ENCODE measurements at places on chromosomes 2 and 18. TPM values are rescaled to one million over a fixed set of nuclear protein-coding genes. Genes with fewer than 3 reads are reported as not detected.

Gene TMEM214
- 44.5 TPM for total RNA-seq

Gene DCDC2C
- total RNA-seq: not detected

Gene FMNL2
- 9.8 TPM for total RNA-seq

Gene OBSL1
- total RNA-seq: 330 TPM

Gene CNGA3
- 1.1 TPM for total RNA-seq

Gene CPO
- not detected for total RNA-seq

Gene IL37
- not detected for total RNA-seq

Gene SLC5A7
- 0.17 TPM for total RNA-seq

Gene DPYSL5
- not detected for total RNA-seq

GRCh38 chr2:98569197-98569793 is 39.0 kb downstream of the COA5 start:
- no peak overlapping the region for H3K27ac ChIP-seq
- no peaks in the 10 kb centered on the region for H3K27me3 ChIP-seq
- DNase-seq: no peak
- H3K36me3 ChIP-seq: peaks cover 8% of the 10 kb centered on the region
- H3K4me1 ChIP-seq: no peaks in the 10 kb centered on the region

- H3K4me3 ChIP-seq: no peak overlapping the region
- no peaks in the 10 kb centered on the region for H3K4me1 ChIP-seq
- H3K27me3 ChIP-seq: peaks cover 42% of the 10 kb centered on the region
- no peak for DNase-seq
Measured at GRCh38 chr2:236180831-236181453, 12.8 kb upstream of the GBX2 start.

DNA sequence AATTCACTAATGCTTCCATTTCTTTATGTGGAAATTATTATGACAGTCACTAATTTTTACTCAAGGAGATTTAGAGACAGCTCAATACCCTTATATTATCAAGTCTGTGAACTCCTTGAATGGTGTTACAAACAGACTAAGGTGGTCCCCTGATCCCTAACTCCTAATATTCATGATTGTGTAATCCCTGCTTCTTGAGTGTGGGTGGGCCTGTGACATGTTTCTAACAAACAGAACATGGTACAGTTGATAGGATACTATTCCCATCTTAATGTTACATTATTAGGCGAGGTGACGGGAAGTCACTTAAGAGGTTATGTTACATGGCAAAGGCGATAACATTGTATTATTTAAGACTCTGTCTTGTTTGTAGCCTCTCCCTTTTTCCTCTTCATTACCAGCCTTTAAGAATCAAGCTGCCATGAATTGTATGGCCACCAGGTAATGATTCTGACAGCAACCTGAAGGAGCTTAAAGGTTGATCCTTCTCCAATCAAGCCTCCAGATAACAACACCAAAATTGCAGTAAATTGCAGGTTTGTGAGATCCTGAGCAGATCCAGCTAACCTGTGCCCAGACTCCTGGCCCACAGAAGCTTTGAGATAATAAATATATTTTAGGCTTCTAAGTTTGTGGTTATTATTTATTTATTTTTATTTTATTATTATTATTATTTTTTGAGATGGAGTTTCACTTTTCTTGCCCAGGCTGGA is 32.1 kb downstream of the CYTIP start:
- no peak for DNase-seq
- no peak overlapping the region for H3K27ac ChIP-seq
- H3K36me3 ChIP-seq: no peaks in the 10 kb centered on the region
- no peak overlapping the region for H3K4me3 ChIP-seq

DNA sequence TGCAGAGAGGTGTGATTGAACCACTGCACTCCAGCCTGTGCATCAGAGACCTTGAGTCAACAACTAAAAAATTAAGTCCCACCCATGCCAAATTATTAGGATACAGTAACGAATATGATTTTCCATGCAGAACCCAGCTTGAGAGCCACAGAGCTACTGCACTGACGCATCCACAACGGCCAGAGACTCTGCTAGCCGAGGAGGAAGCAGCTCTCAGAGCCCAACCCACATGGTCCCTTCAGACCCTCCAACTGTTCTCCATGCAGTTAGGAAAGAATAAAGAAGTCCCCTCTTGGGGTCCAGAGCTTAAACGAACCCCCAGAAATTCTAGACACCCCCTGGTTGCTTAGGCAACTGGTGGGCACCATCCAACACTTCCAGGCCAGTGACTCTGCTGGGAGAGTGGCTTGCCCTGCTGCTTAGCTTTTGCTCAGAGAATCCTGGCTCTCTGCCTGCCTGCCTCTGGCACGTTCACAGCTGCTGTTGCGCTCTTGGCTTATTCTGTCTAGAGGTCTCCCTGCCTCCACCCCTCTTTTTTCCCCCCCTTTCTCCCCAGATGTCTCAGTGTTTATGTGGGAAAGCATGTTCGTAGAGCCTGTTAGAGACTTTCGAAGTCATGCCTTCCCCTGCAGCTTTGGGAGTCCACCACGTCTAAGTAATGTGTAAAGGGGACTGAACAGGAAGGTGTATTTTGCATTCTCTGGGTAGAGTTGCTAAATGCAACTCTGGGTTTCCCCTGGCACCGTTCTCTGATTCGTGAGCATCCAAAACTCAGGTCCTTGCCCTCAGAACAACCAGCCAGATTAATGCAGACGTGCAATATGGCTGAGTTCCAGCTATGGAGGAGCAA is 26.0 kb upstream of the SP3 start:
- H3K4me3 ChIP-seq: no peak overlapping the region
- H3K27ac ChIP-seq: peak overlapping the region; percentile 48
- DNase-seq: peak; percentile 56
- no peaks in the 10 kb centered on the region for H3K27me3 ChIP-seq
- peaks cover 3% of the 10 kb centered on the region for H3K4me1 ChIP-seq

DNA sequence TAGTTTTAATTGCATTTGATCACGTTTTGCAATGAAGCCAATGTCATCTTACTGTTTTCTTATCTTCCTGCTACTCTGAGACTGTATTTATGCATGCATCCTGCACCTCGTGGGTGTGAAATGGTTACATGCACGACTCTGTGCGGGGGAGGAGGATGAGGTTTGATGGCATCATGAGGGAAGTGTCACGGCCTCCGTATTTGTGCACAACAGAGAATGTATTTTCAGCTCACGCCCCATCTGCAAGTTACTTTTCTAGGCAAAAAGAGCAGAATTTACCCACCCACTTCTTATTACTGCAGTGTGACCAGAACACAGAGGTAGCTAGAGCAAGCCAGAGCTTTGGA is 145.1 kb downstream of the TDRD15 start:
- no peak overlapping the region for H3K4me3 ChIP-seq
- H3K27me3 ChIP-seq: no peaks in the 10 kb centered on the region
- DNase-seq: no peak
- H3K27ac ChIP-seq: no peak overlapping the region
- H3K36me3 ChIP-seq: no peaks in the 10 kb centered on the region
- H3K4me1 ChIP-seq: no peaks in the 10 kb centered on the region

DNA sequence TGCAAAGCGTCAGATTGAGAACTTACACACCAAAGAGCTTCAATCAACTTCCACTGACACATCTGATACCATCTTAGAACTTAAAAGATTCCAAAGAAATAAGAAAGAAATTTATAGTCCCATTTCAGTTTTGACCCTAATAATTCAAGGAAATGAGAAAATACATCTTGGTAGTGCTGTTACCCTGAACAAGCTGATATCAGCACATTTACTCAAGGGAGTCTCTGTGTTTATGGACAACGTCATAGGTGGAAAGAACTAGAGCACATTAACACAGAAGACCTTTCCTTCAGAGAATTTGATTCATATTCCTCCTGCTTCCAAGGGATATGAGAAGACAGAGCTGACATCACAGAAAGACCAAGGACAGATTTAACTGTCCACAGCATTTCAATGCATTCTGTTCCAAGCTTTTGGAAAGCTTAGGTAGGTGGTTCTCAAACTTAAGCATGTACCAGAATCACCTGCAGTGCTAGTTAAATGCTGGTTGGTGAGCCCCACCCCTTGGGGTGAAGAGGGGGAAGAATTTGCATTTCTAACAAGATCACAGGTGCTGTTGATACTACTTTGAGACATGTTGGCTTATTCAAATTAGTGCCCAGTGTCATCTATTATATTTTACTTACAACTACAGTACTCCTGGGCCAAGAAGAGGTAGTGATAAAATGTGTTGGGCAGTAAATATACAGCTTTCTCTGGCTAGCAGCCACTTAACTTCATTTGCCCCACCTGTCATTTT is 59.8 kb downstream of the LDAH start:
- no peak overlapping the region for H3K27ac ChIP-seq
- H3K4me1 ChIP-seq: no peaks in the 10 kb centered on the region
- DNase-seq: no peak
- no peak overlapping the region for H3K4me3 ChIP-seq
- H3K27me3 ChIP-seq: no peaks in the 10 kb centered on the region
- no peaks in the 10 kb centered on the region for H3K36me3 ChIP-seq

DNA sequence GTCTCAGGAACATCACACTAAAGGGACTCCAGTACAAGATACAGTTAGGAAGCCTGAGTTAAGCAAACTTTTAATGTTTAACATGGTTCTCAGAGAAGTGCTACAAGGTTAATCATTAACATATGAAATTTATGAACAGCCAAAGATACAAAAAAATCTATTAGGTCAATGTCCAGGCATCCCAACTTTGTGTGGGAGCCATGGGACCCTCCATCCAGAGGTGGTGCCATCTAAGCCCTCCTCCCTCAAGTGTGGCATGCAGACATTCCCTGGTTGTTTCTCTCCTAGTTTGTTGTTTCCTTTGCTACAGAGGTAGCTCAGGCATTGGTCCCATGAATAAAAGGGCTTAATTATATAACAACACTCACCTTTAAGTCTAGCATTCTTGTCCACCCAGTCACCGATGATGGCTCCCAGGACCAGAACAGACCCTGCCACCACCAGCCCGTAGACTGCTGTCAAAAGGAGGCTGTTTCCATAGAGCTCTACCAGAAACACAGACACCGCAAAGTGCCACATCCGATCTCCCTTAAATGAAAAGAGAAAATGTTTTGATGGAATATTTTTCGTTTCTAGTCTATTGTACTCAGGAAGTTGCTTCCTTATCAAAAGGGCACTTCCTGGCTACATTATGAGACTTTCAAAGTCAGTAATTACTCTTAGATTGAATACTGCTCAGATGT is 5.7 kb downstream of the SLC40A1 start:
- H3K4me1 ChIP-seq: no peaks in the 10 kb centered on the region
- no peak overlapping the region for H3K4me3 ChIP-seq
- DNase-seq: no peak
- no peaks in the 10 kb centered on the region for H3K27me3 ChIP-seq

GRCh38 chr18:35519148-35519899 is 21.6 kb upstream of the INO80C start:
- H3K4me3 ChIP-seq: no peak overlapping the region
- no peaks in the 10 kb centered on the region for H3K36me3 ChIP-seq
- DNase-seq: no peak

DNA sequence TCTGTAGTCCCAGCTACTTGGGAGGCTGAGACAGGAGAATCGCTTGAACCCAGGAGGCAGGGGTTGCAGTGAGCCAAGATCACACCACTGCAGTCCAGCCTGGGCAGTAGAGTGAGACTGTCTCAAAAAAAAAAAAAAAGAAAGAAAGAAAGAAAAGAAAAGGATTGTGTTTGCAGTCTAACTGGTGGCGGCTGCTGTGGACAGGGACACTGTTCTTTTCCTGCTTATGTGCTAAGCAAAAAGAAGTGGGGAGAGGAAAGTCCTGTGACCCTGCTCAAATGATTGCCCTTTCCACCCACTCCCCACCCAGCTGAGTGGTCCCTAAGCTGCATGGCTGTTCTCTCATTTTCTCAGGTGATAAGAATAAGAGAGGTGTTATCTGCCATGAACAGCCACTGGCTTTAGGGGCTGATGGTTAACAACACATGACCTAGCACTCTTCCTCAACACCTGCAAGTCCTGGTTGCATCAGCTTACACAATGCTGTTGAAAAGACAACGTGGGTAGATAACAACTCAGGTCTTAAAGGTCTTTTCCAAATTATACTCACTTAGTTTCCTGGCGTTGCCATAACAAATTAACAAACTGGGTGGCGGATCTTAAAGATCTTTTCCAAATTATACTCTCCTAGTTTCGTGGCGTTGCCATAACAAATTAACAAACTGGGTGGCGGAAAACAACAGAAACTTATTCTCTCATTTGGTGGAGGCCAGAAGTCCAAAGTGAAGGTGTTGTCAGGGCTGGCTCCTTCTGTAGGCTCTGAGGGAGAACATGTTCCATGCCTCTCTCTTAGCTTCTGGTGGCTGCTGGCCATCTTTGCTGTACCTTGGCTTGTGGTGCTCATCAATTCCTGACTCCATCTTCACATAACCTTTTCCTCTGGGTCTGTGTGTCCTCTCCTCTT is 90.3 kb upstream of the RTN4 start:
- H3K27me3 ChIP-seq: no peaks in the 10 kb centered on the region
- DNase-seq: no peak
- no peaks in the 10 kb centered on the region for H3K4me1 ChIP-seq
- no peak overlapping the region for H3K4me3 ChIP-seq

DNA sequence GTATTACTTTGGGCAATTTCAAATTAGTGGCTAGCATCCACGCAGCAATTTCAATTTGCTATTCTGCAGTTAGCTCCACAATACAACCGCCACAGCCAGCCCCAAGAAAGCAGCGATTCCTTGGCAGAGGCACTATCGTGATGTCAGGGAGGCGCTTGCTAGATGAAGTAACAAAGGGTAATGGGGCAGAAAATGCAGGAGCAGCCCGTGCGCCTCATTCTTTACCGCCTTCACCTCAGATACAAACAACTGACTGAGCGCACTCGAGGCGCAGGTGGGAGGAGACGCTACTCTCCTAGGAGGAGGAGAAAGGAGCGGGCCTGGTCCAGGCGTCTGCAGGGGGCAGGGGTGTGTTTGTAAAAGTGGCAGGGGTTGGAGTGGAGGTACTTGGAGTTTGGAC is 76.9 kb upstream of the ASB18 start:
- H3K36me3 ChIP-seq: no peaks in the 10 kb centered on the region
- H3K27me3 ChIP-seq: no peaks in the 10 kb centered on the region
- no peaks in the 10 kb centered on the region for H3K4me1 ChIP-seq
- no peak overlapping the region for H3K27ac ChIP-seq

- H3K27ac ChIP-seq: no peak overlapping the region
- H3K27me3 ChIP-seq: no peaks in the 10 kb centered on the region
- no peak overlapping the region for H3K4me3 ChIP-seq
- DNase-seq: no peak
- no peaks in the 10 kb centered on the region for H3K36me3 ChIP-seq
Measured at GRCh38 chr2:24080701-24081100, 3.9 kb downstream of the TP53I3 start.

DNA sequence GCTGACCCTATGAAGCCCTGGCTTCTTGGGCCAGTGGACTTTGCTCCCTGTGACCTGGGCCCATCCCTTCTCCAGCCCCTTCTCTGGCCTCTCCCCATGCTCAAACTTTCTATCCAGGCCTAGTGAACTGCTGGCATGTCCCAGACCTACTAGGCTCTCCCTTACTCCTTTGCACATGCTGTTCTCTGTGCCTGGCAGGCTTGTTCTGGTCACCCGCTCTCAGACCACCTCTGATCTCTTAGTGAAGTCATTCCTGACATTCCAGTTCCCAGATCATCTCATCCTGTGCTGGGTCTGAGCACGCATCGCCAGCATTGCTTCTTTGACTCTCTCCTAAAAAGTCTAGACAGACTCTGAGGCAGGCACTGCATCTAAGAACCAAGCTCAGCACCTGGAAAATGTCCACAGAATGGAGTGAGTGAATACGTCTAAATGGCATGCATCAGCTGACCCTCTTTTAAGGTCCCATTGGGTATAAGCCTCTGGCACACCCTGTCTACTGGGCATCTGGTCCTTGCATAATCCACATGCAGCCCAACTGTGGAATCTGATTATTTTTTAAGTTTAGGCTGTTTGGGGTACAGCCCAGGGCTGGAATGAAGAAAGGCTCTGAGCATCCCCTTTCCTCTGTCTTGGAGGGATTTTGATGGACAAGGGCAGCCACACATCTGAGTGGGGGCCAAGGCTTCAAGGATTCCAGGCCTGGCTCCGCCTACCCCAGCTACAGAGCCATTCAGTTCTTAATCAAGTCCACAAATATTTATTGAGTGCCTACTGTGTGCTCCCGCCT is 130.6 kb upstream of the HAAO start:
- peaks cover 27% of the 10 kb centered on the region for H3K4me1 ChIP-seq
- no peak for DNase-seq
- no peaks in the 10 kb centered on the region for H3K27me3 ChIP-seq

Data from prostate gland (tissue), 2 donors.